Stimulated activated CD4-positive, alpha-beta T cell treated with anti-CD3 and anti-CD28 coated beads, TNF-alpha, amount 100 ng/mL, for 24 hours (primary cell): ENCODE measurements at places on chromosomes 3 and 15.

GRCh38 chr3:65576966-65577365 lies 461.8 kb downstream of the MAGI1 start:
- no peak for DNase-seq

DNA sequence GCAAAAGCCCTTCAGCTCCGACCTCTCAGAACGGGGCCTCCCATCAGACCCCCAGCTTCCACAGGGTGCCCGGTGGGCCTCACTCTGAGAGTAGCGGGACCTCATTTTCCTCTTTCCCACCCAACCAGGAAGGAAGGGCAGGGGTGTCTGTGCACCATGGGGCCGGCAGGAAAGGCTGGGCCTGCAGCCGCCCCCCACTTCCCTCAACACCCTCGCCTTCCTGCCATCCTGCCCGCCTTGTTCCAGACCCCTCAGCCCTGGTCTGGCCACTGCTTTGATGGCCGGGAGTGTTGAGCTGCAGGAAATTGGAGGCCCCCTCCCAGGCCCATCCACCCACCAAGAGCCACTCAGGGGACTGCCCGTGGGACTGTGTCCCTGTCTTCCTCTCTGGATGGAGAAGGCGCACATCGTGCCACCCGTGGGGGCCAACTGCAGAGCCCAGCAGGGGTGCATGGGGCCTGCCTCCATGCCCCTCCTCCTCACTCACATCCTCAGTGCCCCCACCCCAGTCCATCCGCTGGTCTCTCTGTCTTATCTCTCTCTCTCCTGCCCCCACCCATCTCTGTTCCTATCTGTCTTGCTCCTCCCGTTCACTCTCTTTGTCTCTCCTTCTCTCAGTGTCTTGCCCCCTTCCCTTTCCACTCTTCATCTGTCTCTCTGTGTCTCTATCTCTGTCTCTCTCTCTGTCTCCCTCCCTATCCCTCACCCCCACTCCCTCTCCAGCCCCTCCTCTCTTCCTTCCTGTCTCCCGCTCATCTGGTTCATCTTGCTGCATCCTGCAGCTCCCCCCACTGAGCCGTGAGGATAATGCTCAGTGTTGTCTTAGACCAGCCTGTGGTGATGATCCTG lies 1.8 kb upstream of the PLXND1 start:
- no peak for DNase-seq

GRCh38 chr15:73385205-73385604 lies 16.4 kb upstream of the HCN4 start:
- no peak for DNase-seq

GRCh38 chr15:29934251-29934650 lies 112.0 kb upstream of the TJP1 start:
- no peak for DNase-seq

DNA sequence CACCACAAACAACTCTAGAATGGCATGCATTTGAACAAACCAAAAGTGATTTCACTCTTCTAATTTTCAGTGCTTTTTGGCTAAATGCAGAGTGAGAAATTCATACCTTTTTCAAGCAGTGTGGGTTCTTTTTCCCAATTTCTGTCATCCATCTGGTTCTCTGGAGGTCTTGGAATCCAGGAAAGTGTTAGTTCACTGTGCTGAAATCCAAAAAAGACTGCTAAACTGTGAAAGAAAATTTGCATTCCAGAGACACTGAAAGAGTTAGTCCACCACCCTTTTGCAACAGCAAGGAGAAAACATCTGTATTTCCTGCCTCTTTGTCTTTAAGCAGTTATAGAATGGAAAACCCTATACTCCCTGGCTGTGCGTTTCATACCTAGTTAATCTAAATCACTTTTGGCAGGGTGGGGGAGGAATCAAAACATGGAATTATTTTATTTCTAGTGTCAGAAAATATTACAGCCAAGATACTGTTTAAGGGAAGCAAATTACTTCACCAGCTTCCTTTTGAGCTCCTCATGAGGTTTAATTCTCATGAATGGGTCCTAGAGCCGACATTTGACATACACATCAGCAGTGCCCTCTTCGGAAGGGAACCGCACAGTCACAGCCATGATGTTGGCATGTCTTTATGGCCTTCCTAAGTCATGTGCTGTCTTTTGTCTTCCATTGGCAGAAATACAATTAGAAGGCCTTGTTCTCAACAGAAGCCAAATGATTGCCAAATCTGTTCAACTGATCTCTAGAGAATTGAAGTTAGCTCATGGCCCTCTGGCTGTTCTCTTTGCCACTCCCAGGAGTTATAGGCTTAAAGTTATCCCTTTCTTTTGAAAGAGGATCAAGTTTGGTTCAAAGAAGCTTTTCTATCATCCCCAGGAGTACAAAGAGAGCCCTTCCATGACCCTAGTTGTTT lies 317.7 kb upstream of the TPRG1 start:
- no peak for DNase-seq

DNA sequence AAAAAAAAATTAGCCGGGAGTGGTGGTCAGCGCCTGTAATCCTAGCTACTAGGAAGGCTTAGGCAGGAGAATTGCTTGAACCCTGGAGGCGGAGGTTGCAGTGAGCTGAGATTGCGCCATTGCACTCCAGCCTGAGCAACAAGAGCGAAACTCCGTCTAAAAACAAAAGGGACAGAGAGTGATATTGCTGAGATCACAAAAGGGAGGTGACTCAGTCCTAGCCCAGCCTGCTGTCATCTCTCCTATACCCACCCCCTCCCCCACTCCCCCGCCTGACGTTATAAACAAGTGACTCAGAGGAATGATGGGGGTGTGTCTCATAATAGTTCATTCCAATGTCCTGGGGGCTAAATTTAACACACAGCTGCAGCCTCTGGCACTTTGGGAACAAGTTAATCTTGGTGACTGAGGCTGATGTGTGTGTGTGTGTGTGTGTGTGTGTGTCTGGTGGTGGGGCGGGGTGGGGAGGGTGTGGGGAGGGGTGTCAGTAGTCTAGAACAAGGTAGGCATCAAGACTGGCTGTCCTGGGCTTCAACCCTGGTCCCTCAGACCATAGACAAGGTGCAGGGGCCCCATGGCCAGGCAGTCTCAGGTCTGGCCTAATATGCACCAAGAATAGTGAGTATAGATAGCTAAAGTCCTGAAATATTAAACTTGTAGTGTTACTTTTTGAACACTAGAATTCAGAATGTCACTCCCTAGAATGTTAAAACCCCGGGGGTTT lies 1.3 kb upstream of the KLHL40 start:
- DNase-seq, result peak; percentile 27

DNA sequence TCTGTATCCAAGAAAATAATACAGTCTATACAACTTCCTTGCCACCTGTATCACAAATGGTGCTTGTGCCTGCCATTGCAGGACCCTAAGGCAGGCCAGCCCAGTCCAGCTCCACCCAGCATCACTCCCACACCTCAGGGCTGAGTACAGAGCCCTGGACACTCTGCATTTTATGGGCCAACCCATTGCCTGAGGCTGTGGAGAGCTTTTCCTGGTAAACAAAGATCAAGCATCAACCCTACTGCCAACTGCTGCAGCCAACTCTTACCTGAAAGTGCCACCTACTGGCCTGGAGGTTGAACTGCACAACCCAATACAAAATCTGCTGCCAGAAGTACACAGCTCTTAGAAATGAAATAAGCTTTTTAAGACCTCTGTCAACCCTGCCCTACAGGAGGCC lies 1082.2 kb downstream of the NAALADL2 start:
- DNase-seq, result no peak

- DNase-seq, result no peak
These were observed 379.7 kb downstream of the NAALADL2 start for GRCh38 chr3:175238801-175239200.

DNA sequence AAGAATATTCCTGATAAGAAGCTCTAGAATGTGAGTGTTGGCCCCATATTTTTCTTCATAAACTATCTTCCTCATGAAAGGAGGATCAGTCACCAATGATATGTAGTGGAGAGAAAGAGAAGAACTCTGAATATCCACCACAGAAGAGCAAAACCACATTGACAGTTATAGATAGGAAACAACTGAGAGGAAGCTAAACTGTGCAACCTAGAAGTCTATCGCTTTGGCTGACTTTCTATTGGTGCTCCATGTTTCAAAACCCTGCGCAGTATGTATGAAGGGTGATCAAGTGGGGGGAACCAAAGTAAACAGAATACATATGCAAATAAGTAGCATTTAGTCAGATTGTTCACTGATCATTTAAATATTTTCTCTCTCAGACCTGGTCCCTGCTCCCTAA lies 41.0 kb upstream of the ZNF280D start:
- no peak for DNase-seq
